Activated CD4-positive, alpha-beta T cell treated with anti-CD3 and anti-CD28 coated beads, Interleukin-2, Interleukin-6, amounts not matched to agents 100 ng/mL and 50 ng/mL, durations not matched to agents 16 hours and 8 hours (primary cell): ENCODE measurements at places on chromosomes 2 and 18.

GRCh38 chr2:164879901-164880535 lies 38.4 kb upstream of the COBLL1 start:
- no peak for DNase-seq

DNA sequence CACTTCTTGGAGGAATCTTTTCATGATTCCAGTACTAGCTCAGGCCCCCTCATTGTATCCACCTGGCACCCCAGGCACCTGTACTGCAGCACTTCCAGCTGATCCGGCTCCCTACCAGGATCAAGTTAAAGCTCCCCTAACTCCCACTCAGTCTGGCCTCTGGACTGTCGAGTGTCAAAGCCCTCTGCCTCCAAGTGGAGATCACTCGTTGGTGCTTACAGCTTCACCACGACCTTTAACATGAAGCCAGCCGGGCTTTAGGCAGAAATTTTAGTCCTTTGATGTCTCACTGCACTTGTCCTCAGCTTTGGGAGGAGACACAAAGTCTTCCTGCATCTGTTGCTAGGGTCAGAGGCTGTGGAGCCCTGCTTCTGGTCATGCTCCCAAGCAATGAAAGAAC lies 197.7 kb downstream of the ALPK2 start:
- no peak for DNase-seq

- DNase-seq, result no peak
These were observed 513.6 kb downstream of the STK39 start for GRCh38 chr2:167733747-167734146.

DNA sequence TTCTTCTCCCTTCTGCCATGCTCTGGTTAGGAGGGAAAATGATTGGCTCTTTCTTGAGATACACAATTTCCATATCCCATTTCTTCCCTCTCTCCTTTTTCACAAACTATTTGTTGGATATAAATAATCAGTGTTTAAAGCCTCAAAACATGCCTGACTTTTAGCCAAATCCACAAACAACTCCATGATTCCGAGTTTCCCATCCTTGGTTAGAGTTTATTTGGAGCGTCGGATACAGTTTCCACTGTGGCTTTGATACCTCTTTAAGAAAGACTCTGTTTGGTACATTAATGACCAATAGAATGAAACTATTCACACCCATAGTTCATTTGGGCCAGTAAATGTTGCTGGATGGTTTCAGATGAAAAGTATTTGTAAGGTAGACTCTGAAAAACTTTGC lies 5.9 kb upstream of the FHL2 start:
- DNase-seq, result no peak

DNA sequence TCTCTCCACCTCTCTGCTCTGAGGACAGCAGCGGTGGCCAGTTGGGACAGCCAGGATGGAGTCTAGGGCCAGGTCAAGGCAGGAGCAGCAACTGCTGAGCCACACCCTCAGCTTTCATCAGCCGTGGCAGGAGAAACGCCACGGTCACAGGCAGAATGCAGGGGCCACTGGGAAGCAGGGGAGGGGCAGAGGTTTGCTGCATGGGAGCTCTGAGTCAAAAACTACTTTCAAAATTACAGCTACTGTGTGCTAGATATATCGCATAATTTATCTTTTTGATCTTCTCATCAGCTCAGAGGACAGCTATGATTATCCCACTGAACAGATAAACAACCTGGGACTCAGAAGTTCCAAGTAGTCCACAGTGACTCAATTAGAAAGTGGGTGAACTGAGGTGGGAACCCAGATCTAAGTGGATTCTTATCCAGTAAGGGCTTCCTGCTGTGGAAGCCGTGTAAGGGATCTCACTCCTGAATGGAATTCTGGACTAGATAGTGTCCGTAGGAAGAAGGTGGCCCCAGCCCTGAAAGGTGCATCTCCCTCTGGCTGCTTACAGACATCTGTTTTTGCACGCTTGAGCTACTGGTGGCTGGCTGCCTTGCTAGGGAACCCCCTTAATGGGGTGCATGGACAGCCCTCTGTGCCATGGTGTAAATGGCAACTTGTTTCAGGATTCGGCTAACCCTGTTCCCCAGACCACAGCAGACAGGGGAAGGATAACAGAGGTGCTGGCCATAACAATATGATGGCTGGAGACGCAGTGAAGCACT lies 194.6 kb upstream of the SMAD2 start:
- DNase-seq, result peak; percentile 88

DNA sequence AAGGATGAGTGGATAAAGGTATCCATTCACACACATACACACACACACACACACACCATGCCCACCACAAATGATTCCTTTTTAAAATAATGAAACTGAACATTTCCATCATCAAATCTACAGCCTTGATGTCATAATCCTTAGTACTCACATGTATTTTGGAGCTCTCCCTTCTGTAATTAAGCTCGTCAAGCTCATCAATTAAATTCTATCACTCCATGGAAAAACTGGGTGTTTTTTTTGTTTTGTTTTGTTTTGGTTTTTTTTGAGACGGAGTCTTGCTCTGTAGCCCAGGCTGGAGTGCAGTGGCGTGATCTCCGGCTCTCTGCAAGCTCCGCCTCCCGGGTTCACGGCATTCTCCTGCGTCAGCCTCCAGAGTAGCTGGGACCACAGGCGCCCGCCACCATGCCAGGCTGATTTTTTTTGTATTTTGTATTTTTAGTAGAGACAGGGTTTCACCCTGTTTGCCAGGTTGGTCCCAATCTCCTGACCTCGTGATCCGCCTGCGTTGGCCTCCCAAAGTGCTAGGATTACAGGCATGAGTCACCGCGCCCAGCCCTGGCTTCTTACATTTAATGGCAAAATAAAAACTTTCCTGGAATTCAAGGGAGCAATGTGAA lies 78.6 kb upstream of the RGPD4 start:
- no peak for DNase-seq

DNA sequence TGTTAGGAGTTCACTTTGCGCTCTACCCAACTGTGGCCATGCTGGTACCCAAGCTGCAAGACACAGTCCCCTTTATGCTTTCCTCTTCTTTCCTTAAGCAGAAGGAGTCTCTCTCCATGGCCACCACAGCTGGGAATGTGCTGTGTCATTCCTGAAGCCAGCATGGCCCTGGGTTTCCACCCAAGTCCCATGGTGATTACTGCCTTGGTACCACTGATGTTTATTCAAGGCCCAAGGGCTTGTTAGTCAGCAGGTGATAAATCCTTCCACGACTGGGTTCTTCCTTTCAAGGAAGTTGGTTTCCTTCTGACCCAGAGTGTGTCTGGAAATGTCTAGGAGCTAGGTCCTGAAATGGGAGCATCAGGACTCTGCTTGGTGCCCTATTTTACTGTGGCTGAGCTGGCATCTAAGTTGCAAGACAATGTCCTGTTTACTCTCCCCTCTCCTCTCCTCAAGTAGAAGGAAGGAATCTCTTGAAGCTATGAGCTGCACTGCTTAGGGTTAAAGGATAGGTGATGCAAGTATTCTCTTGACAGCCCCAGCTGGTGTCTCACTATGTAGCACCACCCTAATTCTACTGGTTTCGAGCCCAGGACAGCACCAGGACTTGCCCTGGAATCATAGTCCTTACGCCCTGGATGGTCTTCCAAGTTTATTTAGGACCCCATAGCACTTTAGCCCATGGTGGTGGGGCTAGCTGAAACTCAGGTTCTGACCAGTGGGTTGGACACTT lies 18.7 kb upstream of the NUP35 start:
- no peak for DNase-seq

GRCh38 chr18:79117385-79117784 lies 48.2 kb downstream of the ATP9B start:
- no peak for DNase-seq

DNA sequence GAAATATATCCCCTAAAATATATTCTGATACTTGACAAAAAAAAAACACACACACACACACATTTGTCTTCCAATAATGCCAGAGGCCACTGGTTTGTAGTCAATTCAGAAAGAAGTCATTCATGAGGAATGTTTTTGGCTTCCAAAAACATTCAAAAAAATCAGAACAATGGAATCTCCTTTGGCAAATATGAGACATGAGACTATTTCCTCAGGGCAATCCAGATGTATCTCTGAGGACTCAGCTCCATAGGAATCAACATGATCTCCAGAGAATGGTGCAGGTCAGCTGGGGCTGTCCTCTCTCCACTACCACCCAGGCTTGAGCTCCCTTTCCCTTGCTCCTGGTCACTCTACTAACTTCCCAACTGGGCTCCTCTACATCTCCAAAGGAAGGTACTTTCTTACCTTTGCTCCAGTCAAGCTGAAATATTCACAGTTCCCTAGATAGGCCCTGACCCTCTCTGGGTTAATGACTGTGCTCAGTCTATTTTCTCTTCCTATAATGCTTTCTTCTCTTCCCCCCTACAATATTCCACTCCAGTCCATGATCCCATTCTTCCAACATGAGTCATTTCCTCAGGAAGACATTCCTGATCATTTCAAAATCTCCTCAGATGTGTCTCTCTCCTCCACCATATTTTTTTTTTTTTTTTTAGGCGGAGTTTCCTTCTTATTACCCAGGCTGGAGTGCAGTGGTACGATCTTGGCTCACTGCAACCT lies 145.3 kb downstream of the C1D start:
- no peak for DNase-seq

GRCh38 chr2:194826241-194826640 lies 830.8 kb upstream of the SLC39A10 start:
- DNase-seq, result no peak

- no peak for DNase-seq
These were observed 125.5 kb downstream of the RAPGEF4 start for GRCh38 chr2:172861098-172861497.

GRCh38 chr2:138059487-138060300 lies 95.4 kb downstream of the HNMT start:
- DNase-seq, result no peak

GRCh38 chr2:100416397-100416934 lies 1.0 kb downstream of the CHST10 start:
- DNase-seq, result peak; percentile 2

DNA sequence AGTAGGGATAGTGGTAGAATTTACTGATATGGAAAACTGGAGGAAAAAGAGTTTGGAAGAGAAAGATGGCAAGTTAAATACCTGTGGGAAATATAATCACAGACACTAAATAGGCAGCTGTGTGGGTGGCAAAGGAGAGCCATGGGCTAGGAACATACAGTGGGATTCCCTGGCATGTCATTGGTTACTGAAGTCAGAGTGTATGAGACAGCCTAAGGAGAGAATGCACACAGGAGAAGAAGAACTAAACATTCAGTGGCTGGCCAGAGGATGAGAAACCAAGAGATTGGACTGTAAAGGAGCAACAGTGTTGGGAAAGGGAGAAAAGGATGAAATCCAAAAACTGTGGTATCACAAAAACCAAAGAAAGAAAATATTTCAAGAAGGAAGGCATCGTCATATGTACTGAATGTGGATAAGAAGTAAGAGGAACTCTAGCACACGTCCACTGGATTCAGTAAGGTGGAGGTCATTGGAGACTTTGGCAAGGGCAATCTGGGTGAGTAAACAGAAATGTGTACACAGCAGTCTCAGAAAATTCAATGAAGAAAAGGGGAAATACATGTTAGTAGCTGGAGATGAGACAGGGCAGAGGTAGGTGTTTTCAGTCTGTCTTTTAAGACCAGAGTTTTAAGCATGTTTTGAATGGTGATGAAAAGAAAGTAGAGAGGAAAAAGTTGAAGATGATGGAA lies 83.3 kb downstream of the SPIRE1 start:
- DNase-seq, result no peak

DNA sequence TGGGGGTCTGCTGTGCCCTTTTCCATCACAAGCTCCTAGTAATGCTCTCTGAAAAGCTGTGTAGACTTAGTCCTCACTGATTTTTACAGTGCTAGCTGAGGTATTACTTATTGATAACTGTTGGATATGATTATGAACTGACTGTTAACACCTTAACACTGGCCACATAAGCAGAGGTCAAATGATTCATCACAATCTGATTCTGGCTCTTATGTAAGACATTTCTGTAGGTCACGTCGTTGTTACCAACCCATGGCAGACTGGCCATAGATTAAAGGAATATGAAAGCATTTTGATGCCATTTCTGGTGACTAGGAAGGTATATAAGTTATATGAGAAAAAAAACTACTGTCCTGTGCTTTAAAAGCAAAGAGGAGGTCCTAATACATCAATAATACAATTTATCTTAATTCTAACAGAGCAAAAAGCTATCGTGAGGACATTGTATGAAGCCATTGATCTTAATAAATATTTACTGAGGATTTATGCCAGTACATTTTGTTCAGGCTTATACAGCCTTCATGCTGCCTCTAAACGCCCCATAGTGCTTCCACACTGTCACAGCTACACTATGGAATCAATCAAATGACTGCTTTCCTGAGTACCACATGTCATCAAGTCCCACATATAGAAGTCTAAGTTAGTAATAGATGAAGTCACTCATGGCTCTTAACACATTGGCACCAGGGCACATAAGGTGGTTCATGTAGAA lies 6.9 kb upstream of the RND3 start:
- no peak for DNase-seq

- no peak for DNase-seq
These were observed 42.5 kb downstream of the SCTR start for GRCh38 chr2:119481501-119482455.

DNA sequence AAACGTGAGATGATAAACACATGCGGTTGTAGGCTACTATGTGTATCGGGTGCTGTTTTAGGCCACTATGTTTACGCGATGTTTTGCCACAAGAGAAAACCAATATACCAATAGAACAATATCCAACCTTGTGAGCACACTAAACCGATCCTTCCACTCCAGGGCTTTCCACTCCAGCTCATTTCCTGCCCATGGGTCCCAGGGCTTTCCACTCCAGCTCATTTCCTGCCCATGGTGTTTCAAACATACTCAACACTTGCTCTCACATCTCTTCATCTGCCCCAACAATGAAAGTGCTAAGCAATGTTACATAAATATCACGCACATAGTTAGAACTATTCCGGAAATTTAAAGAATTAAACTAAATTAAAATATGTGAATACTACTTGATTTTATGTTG lies 80.0 kb downstream of the EPB41L3 start:
- peak; percentile 12 for DNase-seq

GRCh38 chr18:55268151-55268601 lies 308.9 kb upstream of the CCDC68 start:
- DNase-seq, result peak; percentile 49

DNA sequence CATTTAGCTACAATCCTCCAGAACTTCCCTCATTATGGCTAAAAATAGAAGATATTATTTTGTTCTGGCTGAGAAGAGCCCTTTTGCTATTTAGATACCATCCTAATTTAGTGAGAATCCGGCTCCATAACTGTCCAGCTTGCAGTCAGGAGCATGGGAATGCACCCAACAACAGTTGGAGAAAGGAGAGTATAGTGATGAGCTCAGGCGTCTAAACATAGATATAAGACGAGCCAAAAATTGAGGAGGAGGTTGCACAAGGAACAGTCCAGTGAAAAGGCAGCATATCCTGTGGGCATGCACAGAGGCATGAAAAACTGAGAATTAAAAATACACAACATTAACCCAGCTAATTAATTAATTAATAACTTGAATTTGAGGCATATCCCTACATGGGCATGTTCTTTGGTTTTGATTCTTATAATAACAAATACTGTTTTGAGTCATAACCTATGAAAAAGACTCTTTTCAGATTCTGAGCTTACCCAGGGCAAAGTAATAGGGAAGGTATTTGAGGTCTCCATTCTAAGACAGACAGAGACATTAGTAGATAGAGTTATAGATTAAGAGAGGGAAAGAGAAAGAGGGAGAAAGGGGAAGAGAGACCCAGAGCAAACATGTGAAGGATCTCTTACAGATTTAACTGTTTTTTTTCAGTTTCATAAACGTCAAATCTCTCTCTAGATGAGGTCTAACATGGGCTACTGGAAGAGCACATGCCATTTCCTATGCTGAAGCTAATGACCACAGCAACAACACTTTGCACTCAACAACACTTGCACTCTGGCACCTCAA lies 311.2 kb downstream of the OSR1 start:
- no peak for DNase-seq
